ENCODE measurements at places on chromosomes 1 and 21.

GRCh38 chr1:29482991-29483390 is 246.7 kb downstream of the PTPRU start:
- DNase-seq, result peak; percentile 54

DNA sequence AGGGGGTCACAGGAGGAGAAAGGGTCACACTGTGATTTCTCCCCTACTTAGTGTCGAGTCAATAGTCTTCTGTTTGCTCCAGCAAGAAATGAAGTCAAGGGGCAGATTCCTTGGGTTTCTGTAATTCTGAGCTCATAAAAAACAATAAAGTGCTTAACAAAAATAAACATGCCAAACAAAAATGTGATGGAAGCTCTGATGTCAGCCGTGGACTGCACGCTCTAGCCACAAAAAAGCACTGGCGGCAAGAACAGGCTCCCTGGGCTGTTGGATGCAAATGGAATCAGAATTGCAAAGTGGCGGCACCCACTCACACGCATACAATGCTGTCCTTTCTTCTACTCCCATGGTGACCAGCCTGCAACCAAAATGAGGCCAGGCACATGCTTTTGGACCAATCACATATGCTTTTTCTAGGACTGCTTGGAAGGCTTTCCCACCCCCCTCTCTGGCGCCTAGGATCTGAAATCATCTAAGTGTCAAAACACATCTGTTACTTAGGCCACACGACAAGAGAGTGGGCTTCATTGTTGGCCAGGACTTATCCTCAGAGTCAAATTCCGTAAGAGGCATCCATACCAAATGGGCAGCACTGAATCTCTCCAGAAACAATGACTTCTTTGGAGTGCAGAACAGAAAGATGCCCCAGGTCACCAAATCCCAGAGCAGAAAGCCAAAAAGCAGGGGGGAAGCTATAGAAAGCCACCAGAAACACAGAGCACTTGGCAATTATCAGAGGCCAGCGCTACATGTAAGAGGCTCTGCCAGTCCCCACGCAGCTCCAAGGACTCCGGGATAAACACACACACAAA is 9.2 kb downstream of the C1orf198 start:
- DNase-seq, result no peak

GRCh38 chr1:41629571-41629970 is 145.1 kb upstream of the EDN2 start:
- DNase-seq, result no peak

DNA sequence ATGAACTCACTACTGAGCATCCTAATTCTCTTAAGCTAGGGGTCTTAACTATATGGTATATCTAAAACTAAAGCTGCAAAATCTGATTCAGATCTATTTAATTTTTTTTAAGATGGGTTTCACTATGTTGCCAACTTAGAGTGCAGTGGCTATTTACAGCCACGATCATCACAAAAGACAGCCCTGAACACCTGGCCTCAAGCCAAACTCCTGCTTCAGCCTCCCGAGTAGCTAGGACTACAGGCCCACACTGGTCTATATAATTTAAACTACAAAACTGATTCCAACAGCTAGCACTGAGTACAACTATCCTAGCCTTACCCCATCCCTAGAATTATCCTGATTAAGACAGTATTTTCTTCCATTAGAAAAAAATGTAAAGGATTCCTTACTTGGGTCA is 37.1 kb downstream of the EIF4G3 start:
- DNase-seq, result no peak

GRCh38 chr1:185585770-185586169 is 148.4 kb upstream of the HMCN1 start:
- no peak for DNase-seq

- DNase-seq, result no peak
Observed at GRCh38 chr21:46022551-46023525, 41.3 kb downstream of the COL6A1 start.

GRCh38 chr21:25964926-25965325 is 205.6 kb downstream of the APP start:
- DNase-seq, result no peak

DNA sequence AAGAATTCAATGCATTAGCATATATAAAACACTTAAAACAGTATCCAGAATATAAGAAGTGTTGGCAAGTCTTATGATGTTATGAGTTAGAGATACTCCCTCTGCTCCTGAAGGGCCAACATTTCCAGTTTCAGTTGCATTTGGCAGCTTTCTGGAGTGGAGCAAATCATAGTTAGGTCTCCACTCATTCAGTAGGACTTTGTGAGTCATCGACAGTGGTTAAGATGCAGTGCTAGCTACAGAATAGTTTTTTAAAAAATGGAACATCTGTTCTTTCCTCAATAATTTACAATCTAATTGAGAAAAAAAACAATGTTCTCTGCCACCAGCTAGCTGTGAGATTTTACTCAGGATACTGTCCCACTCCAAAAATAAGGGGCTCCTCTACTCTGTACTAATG is 389.1 kb downstream of the HLX start:
- no peak for DNase-seq

DNA sequence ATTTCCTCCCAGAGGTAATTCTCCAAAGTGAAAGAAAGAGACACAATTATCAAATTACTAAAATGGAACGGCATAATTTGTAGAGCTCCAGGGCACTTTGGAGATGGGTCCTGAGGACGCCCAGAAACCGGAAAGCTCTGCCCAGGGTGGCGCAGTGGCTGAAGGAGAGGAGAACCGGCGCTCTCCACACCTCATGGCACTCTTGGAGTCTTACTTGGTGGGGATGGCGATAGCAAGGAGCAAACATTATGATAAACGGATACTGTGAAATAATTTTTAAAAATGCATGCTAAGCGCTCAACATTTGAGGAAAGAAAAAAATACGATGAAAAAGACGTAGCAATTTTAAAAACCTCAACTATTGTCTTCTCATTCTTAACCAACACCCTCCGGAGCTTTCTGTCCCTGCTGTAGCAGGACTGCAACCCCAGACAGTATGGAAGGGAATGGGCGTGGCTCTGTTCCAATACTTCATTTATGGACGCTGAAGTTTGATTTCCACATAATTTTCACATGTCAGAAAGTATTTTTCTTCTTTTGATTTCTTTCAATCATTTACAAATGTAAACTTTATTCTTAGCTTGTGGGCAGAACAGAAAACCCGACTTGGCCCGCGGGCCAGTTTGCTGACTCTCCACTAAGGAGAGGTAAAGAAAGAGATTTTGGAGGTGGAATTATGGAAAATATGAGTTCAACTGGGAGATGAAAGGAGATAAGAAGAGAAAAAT is 1.1 kb downstream of the S100A11 start:
- DNase-seq, result no peak

DNA sequence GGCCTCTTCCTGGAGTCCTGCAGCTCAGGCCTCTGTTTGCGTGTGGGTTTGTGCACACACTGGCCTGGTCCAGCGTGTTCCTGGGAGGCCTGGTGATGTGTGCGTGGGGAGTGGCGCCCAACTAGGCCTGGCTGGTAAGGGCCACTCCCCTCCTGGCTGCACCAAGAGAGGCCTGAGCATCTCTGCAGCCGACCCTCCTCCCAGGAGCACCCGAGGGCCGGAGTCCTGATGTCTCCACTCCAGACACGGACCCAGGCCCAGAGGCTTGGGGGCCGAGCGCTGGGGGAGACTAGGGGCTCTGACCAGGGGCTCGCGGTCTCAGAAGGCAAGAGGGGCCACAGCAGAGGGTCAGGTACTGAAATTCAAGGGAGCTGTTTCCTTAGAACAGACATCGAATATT is 33.3 kb downstream of the MORN1 start:
- DNase-seq, result no peak

- no peak for DNase-seq
Observed at GRCh38 chr1:220873868-220874655, 5.2 kb upstream of the HLX start.

GRCh38 chr1:7842517-7842916 is 10.3 kb downstream of the UTS2 start:
- DNase-seq, result no peak

GRCh38 chr1:36420409-36420808 is 22.7 kb upstream of the LSM10 start:
- no peak for DNase-seq

GRCh38 chr1:12518931-12519692 is 98.9 kb downstream of the DHRS3 start:
- DNase-seq, result peak; percentile 90

DNA sequence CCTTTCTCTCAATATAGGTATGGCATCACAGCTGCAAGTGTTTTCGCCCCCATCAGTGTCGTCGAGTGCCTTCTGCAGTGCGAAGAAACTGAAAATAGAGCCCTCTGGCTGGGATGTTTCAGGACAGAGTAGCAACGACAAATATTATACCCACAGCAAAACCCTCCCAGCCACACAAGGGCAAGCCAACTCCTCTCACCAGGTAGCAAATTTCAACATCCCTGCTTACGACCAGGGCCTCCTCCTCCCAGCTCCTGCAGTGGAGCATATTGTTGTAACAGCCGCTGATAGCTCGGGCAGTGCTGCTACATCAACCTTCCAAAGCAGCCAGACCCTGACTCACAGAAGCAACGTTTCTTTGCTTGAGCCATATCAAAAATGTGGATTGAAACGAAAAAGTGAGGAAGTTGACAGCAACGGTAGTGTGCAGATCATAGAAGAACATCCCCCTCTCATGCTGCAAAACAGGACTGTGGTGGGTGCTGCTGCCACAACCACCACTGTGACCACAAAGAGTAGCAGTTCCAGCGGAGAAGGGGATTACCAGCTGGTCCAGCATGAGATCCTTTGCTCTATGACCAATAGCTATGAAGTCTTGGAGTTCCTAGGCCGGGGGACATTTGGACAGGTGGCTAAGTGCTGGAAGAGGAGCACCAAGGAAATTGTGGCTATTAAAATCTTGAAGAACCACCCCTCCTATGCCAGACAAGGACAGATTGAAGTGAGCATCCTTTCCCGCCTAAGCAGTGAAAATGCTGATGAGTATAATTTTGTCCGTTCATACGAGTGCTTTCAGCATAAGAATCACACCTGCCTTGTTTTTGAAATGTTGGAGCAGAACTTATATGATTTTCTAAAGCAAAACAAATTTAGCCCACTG is 11.5 kb downstream of the HIPK1 start:
- no peak for DNase-seq

DNA sequence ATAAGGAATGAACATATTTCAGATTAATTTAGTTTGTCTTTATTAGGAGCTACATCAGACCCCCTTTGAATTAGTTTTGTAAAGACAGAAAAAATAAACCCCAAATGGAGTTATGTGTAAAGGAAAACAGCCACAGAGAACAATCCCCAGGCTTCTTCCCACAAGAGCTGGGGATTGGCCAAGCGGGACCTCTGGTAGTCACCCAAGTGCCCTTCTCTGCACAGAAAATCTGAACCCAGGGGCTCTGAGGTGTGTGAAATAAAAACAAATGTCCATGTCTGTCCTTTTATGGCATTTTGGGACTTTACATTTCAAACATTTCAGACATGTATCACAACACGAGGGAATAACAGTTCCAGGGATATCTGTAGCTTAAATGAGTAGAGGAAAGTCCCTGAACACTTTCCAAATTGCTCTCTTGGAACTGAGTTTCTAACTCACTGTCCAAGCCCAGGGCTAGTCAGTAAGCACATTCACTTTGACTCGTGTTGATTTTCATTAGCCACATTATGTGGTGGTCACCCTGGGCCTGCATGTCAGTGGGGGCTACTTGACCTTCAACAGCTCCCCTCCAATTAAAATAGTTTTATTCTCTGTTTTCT is 22.5 kb downstream of the DPT start:
- DNase-seq, result no peak

GRCh38 chr1:159941591-159942560 is 3.5 kb downstream of the IGSF9 start:
- DNase-seq, result no peak
